Liver (tissue), 10 donors: ENCODE measurements at places on chromosomes 12 and 14.
A peak's percentile ranks its signal among the peaks of the same experiment; 100 is the strongest.

- peak; percentile 88 for DNase-seq
These were observed 424 bp downstream of the TEDC1 start for GRCh38 chr14:105491366-105491973.

DNA sequence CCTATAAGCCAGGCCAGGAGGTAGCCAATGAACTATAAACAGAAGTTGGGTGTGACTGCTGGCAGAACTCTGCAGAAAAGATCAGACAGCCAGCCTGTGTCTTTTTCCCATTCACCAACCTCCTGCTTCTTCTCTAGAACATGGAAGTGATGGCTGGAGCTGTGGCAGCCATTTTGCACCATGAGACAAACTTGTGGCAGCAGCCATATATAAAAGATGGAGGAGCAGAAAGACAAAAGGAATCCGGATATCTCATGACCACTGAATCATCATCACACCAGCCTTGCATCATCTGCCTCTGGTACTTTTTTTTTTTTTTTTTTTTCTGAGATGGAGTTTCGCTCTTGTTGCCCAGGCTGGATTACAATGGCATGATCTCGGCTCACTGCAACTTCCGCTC, 8.7 kb downstream of the BEGAIN start:
- no peak for DNase-seq

GRCh38 chr12:52267699-52268098, 6.7 kb upstream of the KRT86 start:
- no peak for DNase-seq

DNA sequence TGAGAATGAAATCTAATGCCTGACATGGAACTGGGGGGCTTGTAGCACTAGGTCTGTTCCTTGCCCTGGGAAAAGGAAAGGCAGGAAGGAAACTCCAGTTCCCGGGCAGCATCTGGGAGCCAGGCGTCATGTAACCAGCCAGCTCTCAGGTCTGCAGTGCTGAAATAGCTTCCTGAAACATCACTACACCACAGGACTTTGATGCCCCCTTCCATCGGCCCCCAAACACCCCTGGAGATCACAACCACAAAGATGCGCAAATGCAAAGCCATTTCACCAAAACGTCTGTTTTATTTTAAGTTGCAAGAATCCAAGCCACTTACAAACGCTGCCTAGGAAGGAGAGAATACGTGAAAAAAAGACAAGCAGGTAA, 40.9 kb downstream of the KCTD10 start:
- no peak for DNase-seq

GRCh38 chr14:32329146-32329545, at the start of gene AKAP6:
TSS of gene AKAP6 (plus strand) at chr14:32329298. CDS start at chr14:32433494, 104,196 bp downstream.
- DNase-seq: no peak

- no peak for DNase-seq
These were observed 80.4 kb upstream of the EEA1 start for GRCh38 chr12:93009533-93009932.
